HT-29 (cell line): ENCODE measurements at places on chromosomes 2 and 18. TPM values are rescaled to one million over a fixed set of nuclear protein-coding genes. Genes with fewer than 3 reads are reported as not detected.

- no peak for DNase-seq
Observed at GRCh38 chr2:100707016-100707947, 112.7 kb upstream of the NPAS2 start.

- DNase-seq = no peak
Observed at GRCh38 chr2:152336854-152337510, 2.0 kb downstream of the FMNL2 start.

GRCh38 chr2:152617456-152618192 lies 99.6 kb downstream of the PRPF40A start:
- DNase-seq = no peak

DNA sequence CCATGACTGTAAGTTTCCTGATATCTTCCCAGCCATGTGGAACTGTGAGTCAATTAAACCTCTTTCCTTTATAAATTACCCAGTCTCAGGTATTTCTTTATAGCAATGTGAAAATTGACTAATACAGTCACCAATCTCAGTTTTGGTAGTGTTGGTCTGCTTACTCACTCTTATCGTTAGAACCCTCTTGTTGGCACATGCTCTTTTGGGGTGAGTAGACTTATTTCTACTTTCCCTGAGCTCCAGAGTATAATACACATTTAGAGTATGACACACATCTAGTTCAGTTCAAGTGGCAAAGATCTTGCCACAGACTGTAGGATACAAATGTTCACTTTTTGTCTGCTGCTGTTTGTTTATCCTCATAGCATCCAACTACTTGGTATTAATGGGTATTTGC lies 347.5 kb upstream of the CELF4 start:
- no peak for DNase-seq

GRCh38 chr2:177254433-177255226 lies 9.9 kb downstream of the NFE2L2 start:
- no peak for DNase-seq

GRCh38 chr18:58314284-58314683 lies 270.3 kb downstream of the NEDD4L start:
- DNase-seq = no peak

DNA sequence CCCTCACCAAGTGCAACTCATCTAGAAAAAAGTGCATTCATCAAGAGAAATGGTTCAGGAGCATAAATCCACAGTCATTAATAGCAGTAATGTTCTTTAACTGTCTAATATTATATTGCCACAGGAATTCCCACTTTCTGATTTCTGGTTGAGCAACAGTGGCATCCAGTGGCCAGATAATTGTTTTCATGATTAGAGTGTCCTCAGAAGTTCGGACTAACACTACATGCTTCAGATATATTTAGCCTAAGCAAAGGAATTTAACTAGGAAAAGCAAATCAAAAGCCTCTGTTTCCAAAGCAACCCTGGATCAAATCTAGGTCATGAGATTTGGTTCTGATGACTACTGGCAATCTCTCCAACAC lies 9.8 kb upstream of the ERBB4 start:
- peak; percentile 54 for DNase-seq

GRCh38 chr2:101305492-101306078 lies 2.9 kb downstream of the RNF149 start:
- peak; percentile 3 for DNase-seq

- no peak for DNase-seq
Observed at GRCh38 chr2:26782876-26783704, 2.8 kb upstream of the CENPA start.

DNA sequence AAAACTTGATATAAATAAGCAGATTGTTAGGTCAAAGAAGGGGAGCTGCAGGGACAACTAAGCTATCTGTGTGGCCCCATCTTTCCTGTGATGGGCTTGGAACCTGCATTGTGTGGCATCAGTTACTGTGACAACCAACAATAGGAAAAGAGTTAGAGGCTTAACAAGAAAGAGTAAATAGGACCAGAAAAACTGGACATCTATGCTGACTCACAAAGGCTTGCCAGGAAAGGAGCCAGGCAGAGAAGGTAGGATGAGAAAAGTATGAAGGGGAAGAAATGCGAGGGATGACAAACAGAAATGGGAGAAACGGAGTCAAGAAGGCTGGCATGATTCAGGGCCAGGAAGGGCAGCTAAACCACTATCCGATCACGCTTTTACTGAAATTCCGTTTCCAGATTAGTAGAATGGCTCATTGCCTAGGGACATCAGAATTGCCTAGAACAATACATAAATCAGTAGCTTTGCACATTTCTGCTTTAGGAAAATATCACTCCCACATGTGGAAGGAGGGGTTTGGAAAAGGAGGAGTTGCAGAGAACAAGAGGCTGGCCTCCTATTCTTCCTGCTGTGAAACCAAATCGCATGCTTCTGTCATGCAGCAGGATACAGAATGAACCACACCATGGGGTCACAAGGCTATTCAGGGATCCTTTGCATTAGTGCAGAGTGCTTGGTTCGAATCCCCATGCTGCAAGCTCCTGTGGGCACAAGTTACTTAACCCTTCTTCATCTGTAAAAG lies 7.3 kb downstream of the PLA2R1 start:
- DNase-seq = no peak

GRCh38 chr2:178324077-178324476 lies 126.9 kb downstream of the PRKRA start:
- DNase-seq = no peak

GRCh38 chr2:45963816-45964215 lies 312.3 kb downstream of the PRKCE start:
- no peak for DNase-seq

GRCh38 chr2:235218486-235218907 lies 266.7 kb downstream of the SH3BP4 start:
- DNase-seq = no peak

DNA sequence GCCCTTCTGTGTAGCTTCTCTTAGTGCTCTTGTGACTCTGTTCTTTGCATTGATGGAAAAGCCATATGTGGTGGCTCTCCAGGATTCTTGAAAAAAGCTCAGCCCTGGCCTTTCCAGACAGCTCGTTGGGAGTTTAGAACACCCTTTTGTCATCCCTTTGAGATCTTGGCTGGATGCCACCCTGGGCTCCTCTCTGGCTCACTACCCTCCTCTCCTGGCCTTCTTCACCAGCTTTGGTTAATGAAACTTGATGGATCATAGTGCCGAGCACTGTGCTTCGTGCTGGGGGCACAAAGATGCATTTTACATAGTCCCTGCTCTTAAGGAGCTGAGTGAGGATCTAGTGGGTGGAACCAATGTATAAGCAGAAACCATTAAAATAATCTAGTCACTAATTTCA lies 15.6 kb upstream of the FHOD3 start:
- DNase-seq = no peak

DNA sequence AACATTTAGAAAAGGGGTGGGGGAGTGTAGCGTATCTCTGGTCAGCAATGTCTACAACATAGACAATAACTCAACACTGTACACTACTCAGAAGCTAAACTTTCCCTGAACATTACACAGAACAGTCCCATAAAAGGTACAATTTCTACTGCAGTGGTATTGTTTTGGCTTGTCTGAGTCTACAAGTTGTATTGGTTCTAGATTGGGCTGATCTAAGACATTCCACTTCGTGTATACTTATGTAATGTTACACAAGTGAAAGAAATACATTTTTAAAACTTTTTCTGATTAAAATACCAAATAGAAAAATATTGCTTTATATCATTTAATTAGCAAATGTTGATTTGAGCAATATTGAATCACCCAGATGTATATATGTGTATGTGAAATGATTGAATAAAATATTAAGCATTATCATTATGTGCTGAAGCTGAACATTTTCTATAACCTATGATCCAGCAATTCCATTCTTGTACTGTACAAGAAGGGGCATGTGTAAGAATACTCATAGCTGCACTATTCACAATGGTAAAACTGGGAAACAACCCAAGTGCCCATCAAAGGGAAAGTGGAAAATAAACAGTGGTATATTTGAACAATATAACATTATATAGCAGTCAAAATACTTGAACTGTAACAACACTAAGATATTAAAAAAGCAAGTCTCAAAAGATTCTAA lies 52.4 kb downstream of the VSNL1 start:
- no peak for DNase-seq

DNA sequence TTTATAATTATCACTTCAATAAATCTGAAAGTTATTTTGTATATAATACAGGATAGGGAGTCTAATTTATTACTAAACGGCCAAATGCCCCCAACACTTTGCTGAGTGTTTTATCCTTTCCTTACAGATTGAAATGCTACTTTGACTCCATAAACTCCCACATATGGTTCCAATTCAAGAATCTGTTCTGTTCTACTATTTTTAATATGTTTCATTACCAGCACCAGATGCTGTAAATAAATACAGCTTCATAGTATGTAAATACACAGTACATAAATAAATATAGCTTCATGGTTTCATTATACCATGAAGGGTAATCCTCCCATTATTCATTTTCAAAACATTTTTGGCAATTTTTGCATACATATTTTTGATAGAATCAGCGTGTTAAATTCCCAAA lies 34.0 kb upstream of the MREG start:
- no peak for DNase-seq

The TRABD2A gene
- total RNA-seq = 2.3 and 3.1 TPM in 2 replicates

The SMYD1 gene
- not detected in 2 replicates for total RNA-seq

The PLEK gene
- total RNA-seq = not detected in 2 replicates

The TRPM8 gene
- not detected in 2 replicates for total RNA-seq

The PDE6D gene
- total RNA-seq = 8.2 and 10.6 TPM in 2 replicates

The SGPP2 gene
- 16.9 and 23.6 TPM in 2 replicates for total RNA-seq
